ENCODE measurements at places on chromosomes 1 and 21.

GRCh38 chr1:178241057-178241456 lies 147.2 kb downstream of the RASAL2 start:
- no peak for DNase-seq

- no peak for DNase-seq
Observed at GRCh38 chr1:221159608-221160007, 280.4 kb downstream of the HLX start.

- DNase-seq, result no peak
Observed at GRCh38 chr21:46634427-46634826, 1.0 kb upstream of the PRMT2 start.

- no peak for DNase-seq
Observed at GRCh38 chr21:43021756-43022600, 47.6 kb downstream of the PKNOX1 start.

DNA sequence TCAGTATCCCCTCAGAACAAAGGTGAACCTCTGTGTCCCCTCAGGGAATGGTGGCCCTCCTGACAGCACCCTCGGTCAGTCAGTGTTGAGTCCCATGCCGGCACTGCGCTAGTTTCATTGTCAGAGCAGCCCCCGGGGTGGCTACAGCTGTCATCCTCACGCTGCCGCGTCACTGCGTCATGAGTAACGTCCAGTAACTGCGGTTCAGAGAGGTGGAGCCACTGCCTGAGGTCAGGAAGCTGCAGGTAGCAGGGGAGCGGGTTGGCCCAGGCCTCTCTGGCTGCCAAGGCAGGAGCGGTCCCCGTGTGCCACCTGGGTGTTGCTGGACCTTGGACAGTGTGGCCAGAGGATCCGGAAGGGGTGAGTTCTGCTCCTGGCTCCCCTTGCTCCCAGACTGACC lies 20.2 kb upstream of the WNT4 start:
- DNase-seq, result no peak

GRCh38 chr1:12095452-12096263 lies 32.6 kb downstream of the TNFRSF8 start:
- no peak for DNase-seq

GRCh38 chr1:108533351-108534083 lies 26.4 kb upstream of the EEIG2 start:
- DNase-seq, result no peak

DNA sequence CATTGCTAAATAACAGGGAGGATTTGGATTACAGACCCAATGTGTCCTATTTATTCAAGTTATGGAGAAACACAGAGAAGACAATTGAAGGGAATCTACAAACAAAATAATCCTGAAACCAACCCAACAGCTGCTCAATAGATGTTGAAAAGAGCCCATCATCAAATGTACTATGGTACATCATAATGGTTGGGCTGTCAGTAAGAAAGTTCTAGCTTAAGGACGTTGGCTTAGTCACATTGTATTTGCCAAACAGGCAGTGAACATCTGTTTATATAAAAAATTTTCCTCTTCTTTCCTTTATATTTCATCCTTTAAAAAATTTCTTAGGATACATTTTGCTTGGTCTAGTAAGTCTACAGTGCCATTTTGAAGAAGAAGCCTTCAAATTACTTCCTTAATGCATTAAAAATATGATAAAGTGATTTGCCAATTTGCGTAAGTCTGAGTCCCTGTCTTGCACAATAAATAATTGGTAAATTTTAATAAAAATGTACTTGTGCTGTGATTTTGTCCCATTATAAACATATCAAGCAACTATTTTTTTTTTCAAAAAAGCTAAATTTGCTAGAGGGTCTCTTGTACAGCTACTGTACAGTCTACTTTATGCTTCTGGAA lies 14.4 kb downstream of the MAP3K7CL start:
- DNase-seq, result no peak

- no peak for DNase-seq
Observed at GRCh38 chr1:171727778-171728177, 14.1 kb downstream of the VAMP4 start.

GRCh38 chr1:59752556-59753414 lies 62.0 kb upstream of the HOOK1 start:
- no peak for DNase-seq

- DNase-seq, result no peak
Observed at GRCh38 chr1:207355060-207355459, 33.6 kb downstream of the CD55 start.

GRCh38 chr1:91734761-91735160 lies 151.2 kb downstream of the TGFBR3 start:
- no peak for DNase-seq

- DNase-seq, result no peak
Observed at GRCh38 chr1:167121375-167122120, 27.7 kb downstream of the STYXL2 start.

DNA sequence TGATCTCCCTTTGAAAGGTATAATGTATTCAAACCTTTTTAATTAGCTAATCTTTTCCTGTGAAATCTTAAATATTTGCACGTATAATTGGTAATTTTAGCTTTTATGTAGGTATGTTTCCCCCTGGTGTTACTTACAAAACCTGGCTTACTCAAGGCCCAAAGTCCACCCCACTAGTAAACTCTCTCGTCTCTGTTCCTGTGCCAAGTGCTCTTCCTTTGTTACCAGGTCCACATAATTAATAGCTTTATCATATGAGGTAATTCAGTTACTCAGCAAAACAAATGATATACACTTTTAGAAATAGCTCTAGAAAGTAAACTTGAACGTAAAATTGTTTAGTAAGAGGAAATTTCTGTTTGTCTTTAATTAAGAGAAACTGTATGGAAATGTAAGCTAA lies 36.7 kb downstream of the NFIA start:
- no peak for DNase-seq

- no peak for DNase-seq
Observed at GRCh38 chr21:32112195-32112594, 166.7 kb downstream of the MIS18A start.

- DNase-seq, result no peak
Observed at GRCh38 chr1:212525479-212526110, 83.0 kb upstream of the ATF3 start.

GRCh38 chr1:167957710-167958109 lies 20.8 kb upstream of the MPC2 start:
- DNase-seq, result no peak

DNA sequence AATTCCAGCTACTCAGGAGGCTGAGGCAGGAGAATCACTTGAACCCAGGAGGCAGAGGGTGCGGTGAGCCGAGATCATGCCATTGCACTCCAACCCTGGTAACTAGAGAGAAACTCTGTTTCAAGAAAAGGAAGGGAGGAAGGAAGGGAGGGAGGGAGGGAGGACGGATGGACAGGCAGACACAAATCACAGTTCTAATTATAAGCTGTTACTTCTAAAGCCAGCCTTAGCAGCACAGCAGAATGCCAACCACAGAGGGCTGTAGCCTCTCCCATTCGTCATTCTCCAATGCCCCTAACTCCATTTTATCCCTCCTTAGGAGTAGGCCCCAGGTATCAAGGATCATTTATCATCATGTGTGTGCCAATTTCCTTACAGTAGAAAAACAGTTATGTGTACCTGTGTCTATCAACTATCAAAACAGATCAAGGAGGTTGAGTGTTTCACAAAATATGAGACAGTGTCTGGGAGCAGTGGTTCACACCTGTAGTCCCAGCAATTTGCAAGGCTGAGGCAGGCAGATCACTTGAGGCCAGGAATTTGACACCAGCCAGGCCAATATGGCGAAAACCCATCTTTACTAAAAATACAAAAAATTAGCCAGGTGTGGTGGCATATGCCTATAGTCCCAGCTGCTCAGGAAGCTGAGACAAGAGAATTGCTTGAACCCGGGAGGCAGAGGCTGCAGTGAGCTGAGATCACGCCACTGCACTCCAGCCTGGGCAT lies 19.1 kb downstream of the USP48 start:
- DNase-seq, result no peak

DNA sequence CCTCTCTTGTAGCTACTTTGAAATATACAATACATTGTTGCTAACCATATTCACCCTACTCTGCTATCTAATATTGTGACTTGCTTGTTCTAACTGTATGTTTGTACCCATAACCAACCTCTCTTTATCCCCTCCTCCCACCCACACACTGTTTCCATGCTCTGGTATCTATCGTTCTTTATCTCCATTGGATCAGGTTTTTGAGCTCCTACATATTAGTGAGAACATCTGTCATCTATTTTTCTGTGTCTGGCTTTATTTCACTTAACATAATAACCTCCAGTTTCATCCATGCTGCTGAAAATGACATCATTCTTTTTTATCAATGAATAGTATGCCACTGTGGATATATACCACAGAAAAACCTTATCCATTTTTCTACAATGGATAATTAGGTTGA lies 1230.1 kb downstream of the PLA2G4A start:
- no peak for DNase-seq

DNA sequence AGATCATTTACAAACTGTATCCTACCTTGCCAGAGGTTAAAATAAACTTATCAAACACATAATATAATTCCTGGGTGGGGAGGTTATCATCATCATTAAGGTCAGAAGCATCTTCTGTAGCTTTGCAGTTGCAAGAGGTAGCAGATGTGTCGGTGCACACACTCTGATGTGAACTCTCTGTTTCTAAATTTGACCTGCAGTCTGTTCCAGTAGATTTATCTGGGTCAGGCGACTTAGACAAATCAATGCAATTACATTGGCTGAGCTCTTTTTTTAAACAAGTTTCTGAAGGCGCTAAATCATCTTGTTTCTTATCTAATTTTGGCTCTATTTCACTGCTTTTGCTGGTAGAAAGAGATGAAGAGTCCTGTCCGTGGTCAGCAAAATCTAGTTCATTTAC lies 70.4 kb downstream of the PRPF38A start:
- DNase-seq, result no peak

DNA sequence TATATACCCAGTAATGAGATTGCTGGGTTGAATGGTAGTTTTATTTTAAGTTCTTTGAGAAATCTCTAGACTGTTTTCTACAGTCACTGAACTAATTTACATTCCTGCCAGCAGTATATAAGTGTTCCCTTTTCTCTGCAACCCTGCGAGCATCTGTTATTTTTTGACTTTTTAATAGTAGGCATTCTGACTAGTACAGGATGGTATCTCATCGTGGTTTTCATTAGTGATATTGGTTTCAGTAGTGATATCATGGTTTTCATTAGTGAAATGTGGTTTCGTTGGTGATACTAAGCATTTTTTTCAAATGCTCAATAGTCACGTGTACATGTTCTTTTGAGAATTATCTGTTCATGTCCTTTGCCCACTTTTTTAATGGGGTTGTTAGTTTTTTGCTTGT lies 316.8 kb downstream of the PTBP2 start:
- DNase-seq, result no peak

GRCh38 chr1:217661407-217661806 lies 30.3 kb downstream of the SPATA17 start:
- DNase-seq, result no peak

GRCh38 chr1:208065862-208066261 lies 154.9 kb upstream of the CD34 start:
- DNase-seq, result no peak

DNA sequence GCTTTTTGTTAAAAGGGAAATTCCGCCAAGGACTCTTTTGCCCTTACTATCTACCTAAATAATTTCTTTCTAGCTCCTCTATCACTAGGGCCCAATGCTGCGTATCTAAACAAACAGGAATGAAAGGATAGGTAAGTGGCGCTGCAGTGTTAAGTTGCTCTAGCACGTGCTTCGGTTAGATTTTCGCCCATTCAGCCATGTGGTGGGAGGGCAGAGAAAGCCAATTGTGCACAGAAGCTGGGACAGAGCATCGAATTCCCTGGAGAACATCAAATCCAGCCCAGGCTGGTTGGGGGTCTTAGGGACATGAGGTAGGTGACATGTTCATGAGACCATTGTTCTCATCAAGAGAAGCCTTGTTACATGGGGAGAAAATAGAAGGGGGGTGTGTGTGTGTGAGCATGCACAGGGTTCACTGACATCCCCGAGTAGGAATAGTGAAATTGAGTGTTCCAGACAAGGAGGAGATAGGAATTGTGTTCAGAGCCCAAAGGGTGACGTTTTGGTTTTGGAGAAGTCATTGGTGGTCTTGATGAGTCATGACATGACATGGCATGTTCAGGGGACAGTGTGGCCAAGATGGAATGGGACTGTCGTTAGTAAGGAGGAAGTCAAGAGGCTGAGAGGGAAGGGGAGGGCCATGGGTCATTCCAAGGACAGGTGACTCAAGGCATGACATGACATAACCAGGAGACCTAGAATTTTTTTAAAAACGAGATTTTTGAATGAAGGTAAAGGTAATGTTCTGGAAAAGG lies 107.1 kb downstream of the TLR5 start:
- no peak for DNase-seq

DNA sequence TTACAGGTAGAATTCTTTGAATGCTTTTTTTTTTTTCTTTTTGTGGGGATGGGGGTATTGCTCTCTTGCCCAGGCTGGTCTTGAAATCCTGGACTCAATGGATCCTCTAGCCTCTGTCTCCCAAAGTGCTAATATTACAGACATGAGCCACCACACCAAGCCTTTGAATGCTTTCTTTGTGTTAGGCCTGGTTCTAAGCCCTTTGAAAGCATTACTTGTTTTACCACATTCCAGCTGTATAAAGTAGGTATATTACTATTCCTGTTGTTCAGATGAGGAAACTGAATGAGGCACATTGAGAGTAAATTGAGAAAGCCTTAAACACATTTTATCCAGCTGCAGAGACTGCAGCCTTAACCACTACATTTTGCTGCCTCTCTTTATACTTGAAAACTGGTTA lies 841.8 kb upstream of the ADGRL4 start:
- no peak for DNase-seq

GRCh38 chr1:77250126-77250525 lies 30.9 kb upstream of the PIGK start:
- no peak for DNase-seq

- DNase-seq, result no peak
Observed at GRCh38 chr1:12539705-12540579, 78.1 kb downstream of the DHRS3 start.

DNA sequence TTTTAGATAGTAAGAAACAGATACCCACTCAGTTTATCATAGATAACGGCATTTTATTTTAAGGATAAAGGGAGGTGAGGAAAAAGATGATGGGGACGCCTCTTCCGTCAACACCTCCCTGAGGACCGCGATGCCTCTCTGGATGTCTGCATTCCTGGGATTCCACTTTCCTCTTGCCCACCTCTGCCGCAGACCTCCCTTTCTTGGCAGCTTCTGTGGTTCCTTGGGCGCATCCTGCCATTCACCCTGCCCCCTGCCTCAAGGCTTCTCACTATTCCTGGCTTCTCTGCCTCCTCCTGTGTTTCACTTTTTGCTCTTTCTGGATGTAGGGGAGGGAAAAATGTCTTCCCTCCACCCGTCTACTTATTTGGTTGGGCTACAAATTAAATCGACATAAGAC lies 19.9 kb downstream of the HUNK start:
- no peak for DNase-seq

DNA sequence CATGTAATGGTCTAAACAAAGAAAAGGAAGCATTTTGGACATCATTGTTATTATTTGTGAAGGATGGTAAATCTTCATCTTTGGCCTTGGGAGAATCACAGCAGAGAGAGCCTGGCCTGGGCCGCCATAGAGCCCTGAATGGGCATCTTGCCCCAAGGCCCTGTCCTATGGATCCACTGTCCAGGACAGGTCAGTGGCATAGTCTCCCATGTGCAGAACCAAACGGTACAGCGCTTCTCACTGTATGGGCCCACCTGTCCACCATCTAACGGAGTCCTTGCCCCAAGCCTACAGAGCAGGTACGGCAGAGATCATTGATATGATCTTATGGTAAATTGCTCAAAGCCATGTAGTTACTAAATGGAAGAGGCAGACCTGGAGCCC lies 185.7 kb downstream of the FOXD2 start:
- no peak for DNase-seq

- DNase-seq, result no peak
Observed at GRCh38 chr1:101221945-101222429, 14.8 kb upstream of the S1PR1 start.

GRCh38 chr1:54649130-54649898 lies 7.7 kb downstream of the MROH7 start:
- DNase-seq, result no peak

- DNase-seq, result no peak
Observed at GRCh38 chr1:35640380-35641232, 720 bp downstream of the PSMB2 start.
